Effector memory CD8-positive, alpha-beta T cell (primary cell): ENCODE measurements at places on chromosomes 12 and 14.

DNA sequence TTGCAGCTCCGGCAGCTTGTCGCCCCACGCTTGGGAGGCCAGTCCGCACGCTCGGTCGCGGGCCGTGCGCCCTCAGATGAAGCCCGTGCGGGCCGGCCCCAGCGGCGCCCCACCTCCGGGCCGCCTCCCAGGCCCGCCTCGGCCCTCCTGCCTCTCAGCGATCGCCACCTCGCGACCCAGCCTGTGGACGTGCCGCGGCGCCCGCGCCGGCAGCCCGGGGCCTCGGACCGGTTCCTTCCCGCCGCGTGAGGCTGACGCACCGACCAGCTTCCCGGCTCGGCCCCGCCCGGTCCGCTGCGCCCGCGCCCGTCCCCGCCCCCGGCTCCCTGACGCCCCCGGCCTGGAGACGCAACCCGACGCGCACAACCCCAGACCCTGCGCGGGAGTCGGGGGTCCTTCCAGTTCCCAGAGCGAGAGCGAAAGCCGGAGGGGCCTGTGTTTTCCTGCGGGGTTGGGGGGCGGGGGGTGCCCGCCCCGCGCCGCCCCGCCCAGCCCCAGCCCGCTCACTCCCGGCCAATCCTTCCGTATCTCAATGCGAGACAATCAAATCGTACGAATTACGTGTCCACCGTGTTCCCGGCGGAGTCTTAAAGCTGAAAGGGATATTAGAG is at the start of gene ERO1A:
Gene ERO1A, minus strand, starts transcription at position 78 of the 611 bp plus-strand sequence. Its CDS starts 77 bp downstream, at position 1.
- peak; percentile 37 for DNase-seq

DNA sequence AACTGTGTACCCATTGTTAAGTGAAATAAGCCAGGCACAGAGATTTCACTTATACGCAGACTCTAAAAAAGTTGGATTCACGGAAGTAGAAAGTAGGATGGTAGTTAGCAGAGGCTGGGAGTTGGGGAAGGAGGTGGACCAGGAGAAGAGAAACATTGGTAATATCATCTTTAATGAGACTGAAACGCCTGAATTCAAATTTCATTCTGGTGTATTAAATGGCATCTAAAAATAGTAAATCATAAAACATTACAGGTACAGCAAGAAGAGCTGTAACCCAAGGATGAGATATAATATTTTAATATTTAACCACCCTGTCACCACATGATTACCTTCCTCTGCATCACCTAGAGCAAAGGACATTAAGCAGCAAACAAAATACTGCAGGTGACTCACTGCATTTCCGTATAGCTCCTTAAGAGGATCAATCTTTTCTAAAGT is 99.4 kb downstream of the EPS8 start:
- no peak for DNase-seq

DNA sequence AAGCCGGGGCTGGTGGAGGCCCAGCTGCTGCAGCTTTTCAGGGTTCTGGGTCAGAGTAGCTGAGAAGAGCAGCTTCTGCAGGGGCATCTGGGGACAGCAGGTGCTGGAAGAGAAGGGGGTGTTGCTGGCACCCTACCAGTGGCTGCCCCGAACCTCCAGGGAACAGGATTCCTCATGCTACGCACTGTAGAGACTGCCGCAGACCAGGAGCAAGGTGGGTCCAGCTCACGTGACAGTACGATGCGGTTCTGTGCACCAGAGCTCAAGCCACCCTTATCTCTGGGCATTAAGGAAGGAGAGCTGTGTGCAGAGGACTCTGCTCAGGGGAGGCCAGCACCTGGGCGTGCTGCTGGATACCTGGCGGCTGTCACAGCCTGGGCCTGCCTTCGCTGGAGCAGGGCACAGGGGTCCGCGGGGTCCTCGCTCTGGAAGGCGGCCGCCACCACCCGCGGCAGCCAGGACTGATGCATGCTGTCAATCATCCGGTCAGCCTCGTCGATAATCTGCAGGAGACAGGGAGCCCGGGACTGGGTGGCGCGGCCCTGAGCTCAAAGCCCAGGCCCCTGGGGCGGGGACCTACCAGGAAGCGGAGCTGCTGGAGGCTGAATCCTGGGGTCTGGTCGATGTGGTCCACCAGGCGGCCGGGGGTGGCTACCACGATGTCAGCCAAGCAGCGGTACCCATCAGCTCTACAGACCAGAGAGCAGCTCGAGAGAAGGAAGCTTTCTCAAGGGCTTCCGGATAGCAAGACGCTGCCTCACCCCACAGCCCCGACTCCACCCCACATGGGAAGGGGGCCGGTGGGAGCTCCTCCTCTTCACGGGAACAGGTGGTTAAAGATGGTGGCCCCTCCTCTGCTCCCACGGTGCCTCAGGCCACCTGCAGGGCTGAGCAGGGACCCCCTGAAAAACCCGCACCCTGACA is 2.9 kb downstream of the DDX51 start:
- DNase-seq, result no peak

DNA sequence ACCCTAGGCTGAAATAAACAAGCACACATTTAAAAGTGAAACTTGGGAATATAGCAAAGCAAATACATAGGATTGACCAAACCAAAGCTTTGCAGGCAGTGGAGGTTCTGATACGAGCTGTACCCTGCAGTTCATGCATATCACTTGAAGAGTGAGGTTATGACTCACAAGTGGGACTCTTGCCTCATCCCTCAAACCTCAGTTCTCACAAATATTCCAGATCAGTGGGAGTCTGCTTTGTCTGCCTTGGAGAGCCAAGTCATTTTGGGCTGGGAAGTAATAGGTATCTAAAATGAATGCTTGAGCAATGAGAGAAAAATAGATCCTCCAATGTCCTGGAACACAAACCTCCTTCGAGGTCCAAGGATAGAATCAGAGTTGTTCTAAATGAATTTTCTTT is 116.4 kb downstream of the LRIG3 start:
- DNase-seq, result no peak

DNA sequence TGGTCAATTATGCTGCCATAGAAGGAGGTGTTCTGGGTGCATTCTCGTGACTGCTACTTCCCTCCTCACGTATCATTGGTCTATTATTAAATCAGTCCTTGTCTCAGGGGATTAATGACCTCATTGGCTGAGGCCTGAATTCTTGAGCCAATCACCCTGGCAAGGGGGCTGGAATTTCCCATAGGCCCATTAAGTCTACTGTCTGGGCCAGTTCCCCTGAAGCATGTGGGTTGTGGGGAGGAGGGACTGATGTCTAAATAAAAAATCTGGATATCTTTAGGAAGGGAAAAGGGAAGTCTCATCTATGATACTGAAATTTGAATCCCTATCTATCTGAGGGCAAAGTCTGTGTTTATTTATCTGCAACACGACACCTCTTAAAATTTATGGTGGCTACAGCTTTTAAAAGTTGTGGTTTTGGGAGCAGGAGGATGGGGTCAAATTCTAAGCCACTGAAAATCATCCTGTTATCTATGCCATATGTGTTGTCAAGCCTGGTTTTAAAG is 71.9 kb downstream of the DYRK2 start:
- no peak for DNase-seq

GRCh38 chr14:74346341-74346740 is 1.9 kb upstream of the VRTN start:
- no peak for DNase-seq

- DNase-seq, result no peak
Measured at GRCh38 chr12:95997911-95998510, 1.9 kb upstream of the HAL start.
